Hypothalamus (tissue), 51 donors: ENCODE measurements at places on chromosomes 11 and 22.

DNA sequence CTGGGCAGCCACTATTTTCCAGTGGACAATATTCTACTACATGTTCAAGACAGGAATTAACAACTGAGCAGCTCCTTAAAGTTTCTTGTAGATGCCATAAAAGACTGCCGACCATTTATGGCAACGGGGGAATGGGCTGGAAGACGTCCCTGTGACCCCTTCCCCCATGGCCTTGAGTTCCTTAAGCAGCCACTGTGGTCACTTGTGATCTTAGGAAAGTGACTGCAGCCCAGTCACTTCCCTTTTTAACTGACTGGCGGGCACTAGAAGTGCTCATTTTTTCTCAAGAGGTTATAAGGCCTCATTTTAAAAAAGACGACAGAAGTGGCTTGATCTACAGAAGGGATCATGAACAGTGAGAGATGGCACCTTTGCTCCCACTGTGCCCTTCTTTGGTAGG, 153.2 kb upstream of the NARS2 start:
- no peak for DNase-seq

DNA sequence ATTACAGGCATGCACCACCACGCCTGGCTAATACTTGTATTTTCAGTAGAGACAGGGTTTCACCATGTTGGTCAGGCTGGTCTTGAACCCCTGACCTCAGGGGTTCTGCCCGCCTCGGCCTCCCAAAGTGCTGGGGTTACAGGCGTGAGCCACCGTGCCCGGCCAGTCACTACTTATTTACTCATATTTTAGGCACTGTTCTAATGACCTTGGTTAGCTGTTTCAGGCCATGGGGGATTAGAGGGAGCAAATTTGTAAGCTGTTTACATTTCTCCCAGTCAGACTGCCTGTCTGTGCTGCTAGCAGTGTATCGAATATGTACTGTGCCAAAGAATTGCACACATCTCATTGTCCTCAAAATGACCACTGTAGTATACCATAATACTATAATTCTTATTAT, 32.7 kb upstream of the PACSIN2 start:
- DNase-seq: no peak

DNA sequence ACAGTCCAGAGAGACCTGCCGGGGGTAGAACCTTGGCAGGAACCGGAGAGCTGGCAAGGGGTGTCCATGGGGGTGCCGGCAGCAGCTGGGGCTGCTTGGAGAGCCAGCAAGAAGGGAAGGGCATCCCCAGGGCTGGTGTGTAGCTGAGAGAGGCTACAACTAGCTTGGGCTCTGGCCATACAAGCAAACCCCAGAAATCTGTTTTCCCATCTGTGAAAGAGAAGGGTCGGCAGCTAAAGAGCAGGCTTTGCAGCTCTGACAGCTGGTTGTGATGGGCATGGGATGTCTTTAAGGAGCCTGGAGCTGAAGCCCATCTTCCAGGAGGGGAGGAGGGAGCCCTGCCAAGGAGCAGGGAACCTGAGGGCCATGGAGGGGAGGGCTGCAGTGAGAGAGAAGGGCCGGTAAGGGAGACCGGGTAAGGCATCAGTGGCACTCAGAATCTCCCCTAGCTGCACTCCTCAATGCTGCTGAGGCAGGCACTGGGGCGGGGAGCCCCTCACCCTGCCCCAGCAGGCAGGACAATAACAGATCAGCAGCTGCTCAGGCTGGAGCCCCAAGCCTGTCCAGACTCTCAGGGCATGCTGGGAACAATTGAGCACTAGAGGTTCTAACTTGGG, 3.9 kb downstream of the CHST1 start:
- no peak for DNase-seq

DNA sequence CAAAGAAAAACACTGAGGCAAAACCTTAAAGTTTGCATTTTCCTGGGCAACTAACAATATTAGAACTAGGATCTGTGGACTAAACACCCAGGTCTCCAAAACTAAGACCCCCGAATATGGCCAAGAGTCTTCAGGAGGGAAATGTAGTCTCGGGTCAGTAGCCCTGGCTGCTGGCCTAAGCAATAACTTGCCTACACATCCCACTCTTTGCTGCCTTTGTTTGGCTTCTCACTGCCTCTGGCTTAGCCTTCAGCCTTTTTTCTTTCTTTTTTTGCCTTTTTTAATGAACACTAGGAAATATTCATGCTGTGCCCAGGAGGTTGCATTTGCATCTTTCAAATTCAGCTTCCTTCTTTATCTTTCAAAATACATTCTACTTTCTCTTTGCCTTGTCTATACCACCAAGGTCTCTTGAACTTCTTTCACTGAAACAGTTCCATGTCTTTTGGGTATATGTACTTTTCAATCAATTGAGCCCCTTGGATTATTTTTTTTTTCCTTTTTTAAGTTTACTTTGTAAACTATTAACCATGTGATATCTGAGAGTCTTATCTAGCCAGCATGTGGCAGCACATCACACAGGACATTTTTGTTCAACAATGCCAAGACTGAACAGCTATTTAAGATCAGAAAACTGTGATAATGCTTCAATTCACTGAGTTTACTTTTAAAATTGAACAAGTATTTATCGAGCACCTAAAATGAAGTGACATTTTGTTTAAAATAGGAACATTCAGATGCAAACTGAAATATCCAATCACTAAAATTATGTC, 165.0 kb upstream of the TRPC6 start:
- no peak for DNase-seq

DNA sequence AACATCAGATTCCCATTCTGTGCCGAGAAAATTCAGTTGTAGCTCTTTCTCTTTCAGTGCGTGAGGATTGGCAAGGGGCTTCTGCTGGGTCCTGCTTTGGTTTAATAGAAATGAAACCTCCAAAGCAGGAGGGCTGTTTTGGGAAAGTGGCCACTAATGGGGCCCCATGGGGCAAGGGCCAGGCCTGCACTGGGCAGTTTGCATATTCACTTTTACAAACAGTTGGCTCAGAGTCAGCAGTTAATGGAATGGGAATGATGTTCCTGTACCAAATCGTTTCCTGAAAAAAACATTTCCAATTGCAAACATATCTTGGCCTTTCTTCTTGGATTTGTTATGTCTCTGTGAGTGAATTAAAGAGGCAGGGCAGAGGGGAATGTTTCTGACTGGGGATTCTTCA, 92.1 kb downstream of the PARVA start:
- DNase-seq: no peak

GRCh38 chr11:3920148-3920852, 64.8 kb downstream of the STIM1 start:
- no peak for DNase-seq

- no peak for DNase-seq
Measured at GRCh38 chr11:93196816-93197379, 893 bp downstream of the SLC36A4 start.

GRCh38 chr11:130947889-130948288, 31.6 kb upstream of the SNX19 start:
- DNase-seq: no peak

DNA sequence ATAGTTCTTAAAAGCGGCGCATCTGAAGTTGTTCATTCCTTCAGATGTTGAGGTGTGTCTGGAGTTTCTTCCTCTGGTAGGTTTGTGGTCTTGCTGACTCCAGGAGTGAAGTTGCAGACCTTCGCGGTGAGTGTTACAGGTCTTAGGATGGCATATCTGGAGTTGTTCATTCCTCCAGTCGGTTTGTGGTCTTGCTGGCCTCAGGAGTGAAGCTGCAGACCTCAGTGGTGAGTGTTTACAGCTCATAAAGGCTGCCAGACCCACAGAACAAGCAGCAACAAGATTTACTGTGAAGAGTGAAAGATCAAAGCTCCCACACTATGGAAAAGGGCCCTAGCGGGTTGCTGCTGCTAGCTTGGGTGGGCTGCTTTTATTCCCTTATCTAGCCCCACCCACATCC, 201.7 kb upstream of the PDGFD start:
- no peak for DNase-seq

DNA sequence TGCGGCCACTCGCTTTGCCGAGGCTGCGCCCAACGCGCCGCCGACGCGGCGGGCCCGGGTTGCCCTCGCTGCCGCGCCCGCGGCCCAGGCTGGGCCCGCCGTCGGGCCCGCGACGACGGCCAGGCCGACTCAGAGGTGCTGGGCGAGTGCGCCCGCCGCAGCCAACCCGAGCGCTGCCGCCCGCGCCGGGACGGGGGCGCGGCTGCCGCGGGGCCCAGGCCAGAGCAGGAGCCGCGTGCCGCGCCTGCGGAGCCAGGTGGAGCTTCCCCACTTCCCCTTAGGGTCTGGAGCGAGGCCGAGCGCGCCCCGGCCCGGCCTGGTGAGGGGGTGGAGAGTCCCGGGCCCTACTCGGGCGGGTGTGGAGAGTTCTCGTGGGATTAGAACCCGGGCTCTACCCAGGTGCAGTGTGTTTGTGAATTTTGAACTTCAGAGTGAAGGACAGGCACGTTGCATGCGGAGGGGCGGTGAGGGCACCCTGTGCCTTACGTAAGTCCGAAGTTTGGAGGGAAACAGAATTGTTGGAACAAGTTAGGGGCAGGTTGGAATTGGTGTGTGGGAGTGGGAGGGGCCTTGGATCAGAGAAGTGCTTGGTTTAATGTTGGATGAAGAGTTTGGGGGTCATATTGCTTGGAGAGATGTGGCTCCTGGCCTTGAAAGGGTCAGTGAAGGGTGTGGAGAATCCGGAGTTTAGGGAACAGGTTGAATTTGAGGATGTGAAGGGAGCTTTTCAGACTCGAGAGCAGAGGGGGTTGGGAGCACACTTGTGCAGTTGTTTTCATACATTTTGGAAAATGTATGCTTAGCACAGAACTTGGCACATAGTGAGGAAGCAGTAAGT, 697 bp downstream of the RNF169 start:
- no peak for DNase-seq
